Neuronal stem cell (in vitro differentiated cells): ENCODE measurements at places on chromosomes 1 and 21.

GRCh38 chr21:29195981-29196669 is 65.7 kb downstream of the MAP3K7CL start:
- H3K27ac ChIP-seq, result no peak overlapping the region
- H3K27me3 ChIP-seq, result no peaks in the 10 kb centered on the region
- H3K4me3 ChIP-seq, result no peak overlapping the region
- H3K4me1 ChIP-seq, result no peaks in the 10 kb centered on the region

DNA sequence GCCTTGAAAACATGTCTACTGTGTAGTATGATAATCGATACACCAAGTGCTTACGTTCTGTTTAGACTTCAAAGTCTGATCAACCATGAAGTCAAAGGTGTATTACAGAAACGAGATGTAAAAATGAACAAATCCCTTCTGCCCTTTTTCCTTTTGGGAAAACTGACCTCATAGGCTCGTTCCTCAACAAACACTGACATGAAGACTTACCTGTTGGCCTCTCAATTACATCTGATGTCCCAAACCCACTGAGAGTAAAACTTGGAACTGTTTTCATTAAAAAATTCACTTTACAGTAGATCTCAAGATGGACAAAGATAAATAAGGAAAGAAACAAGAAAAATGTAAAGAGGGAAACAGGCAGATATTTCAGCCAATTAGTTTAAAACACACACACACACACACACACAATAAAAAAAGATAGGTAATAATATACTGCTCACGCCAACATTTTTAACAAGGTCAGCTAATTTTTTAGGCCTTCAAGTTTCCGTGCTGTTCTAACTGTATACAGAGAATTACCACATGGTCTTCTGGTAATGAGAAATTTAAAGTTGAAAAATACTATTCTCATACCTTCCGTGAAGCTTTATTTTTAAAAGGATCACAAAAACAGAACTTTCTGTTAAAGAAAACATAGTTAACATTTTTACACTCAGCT is 2.1 kb downstream of the HMGN1 start:
- H3K27me3 ChIP-seq, result no peaks in the 10 kb centered on the region
- DNase-seq, result no peak

GRCh38 chr1:218425647-218426342 is 80.7 kb downstream of the TGFB2 start:
- H3K4me1 ChIP-seq, result peaks cover 2% of the 10 kb centered on the region
- DNase-seq, result no peak
- H3K36me3 ChIP-seq, result no peaks in the 10 kb centered on the region
- H3K4me3 ChIP-seq, result no peak overlapping the region
- H3K27me3 ChIP-seq, result no peaks in the 10 kb centered on the region
- no peak overlapping the region for H3K27ac ChIP-seq

- no peaks in the 10 kb centered on the region for H3K27me3 ChIP-seq
- H3K36me3 ChIP-seq, result no peaks in the 10 kb centered on the region
- DNase-seq, result no peak
- H3K4me3 ChIP-seq, result no peak overlapping the region
- H3K4me1 ChIP-seq, result peaks cover 12% of the 10 kb centered on the region
These were observed 218.7 kb upstream of the FGGY start for GRCh38 chr1:59078070-59078800.

- no peak overlapping the region for H3K4me3 ChIP-seq
- H3K27me3 ChIP-seq, result no peaks in the 10 kb centered on the region
- H3K36me3 ChIP-seq, result no peaks in the 10 kb centered on the region
- DNase-seq, result no peak
- H3K4me1 ChIP-seq, result peaks cover 2% of the 10 kb centered on the region
- H3K27ac ChIP-seq, result no peak overlapping the region
These were observed 117.9 kb downstream of the PLPP3 start for GRCh38 chr1:56461158-56462127.

DNA sequence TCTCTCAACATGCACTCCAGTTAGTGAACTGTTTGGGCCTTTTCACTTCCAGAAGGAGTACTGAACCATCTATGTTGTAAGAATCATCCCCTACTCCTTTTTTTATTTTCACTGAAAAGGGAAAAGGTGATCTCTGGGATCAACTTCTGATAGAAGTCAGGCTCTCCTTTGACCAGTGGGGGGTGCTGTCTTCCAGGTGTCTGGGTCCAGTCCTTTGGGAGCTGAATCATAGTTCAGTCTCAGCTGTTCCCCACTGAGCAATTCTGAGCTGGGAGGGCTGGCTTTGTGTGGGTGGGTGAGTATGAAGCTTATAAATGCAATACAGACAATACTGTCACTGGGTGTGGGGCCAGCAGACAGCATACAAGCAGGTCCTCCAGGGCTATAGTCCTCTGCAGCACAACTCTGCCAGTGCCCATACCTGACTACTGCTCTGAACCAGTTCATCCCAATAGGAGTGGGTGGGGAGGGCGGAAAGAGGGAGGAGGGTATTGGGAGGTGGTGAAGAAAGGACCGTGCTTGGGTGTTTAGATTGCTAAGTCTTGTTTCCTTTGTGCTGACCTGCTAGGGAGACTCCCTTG is 12.5 kb upstream of the SARS1 start:
- no peak overlapping the region for H3K27ac ChIP-seq
- H3K4me3 ChIP-seq, result no peak overlapping the region
- no peaks in the 10 kb centered on the region for H3K27me3 ChIP-seq
- DNase-seq, result peak; percentile 46

GRCh38 chr21:41802684-41803083 is 35.8 kb upstream of the RIPK4 start:
- no peaks in the 10 kb centered on the region for H3K4me1 ChIP-seq
- H3K27ac ChIP-seq, result no peak overlapping the region
- no peaks in the 10 kb centered on the region for H3K27me3 ChIP-seq
- no peak for DNase-seq

GRCh38 chr1:110921953-110922352 is 41.8 kb downstream of the LRIF1 start:
- no peak overlapping the region for H3K27ac ChIP-seq
- H3K27me3 ChIP-seq, result no peaks in the 10 kb centered on the region
- H3K4me1 ChIP-seq, result no peaks in the 10 kb centered on the region
- H3K4me3 ChIP-seq, result no peak overlapping the region

DNA sequence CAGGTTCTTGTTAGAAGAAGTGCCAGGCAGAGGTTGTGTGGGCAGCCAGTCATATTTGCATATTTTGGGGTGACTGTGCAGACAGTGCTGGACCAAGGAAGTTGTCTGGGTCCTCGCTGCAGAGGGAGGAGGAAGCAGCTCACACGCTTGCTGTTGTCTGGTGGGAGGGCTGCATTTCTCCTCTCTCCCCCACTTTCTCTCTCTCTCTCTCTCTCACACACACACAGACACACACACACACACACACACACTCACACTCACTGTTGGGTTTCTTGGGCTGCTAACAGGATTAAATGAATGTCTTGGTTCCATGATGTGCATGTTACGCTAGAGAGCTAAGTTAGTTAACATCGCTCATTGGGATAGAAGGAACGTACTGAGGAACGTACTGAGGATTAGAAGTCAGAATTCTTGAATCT is 72.9 kb downstream of the AGPAT3 start:
- no peak overlapping the region for H3K4me3 ChIP-seq
- H3K27ac ChIP-seq, result no peak overlapping the region
- H3K36me3 ChIP-seq, result peaks cover 3% of the 10 kb centered on the region
- H3K4me1 ChIP-seq, result peaks cover 4% of the 10 kb centered on the region
- DNase-seq, result no peak
- H3K27me3 ChIP-seq, result no peaks in the 10 kb centered on the region

GRCh38 chr1:16127676-16128337 is 28.1 kb downstream of the EPHA2 start:
- no peaks in the 10 kb centered on the region for H3K27me3 ChIP-seq
- no peak overlapping the region for H3K4me3 ChIP-seq
- no peak overlapping the region for H3K27ac ChIP-seq
- H3K36me3 ChIP-seq, result peaks cover 95% of the 10 kb centered on the region
- H3K4me1 ChIP-seq, result peaks cover 5% of the 10 kb centered on the region

DNA sequence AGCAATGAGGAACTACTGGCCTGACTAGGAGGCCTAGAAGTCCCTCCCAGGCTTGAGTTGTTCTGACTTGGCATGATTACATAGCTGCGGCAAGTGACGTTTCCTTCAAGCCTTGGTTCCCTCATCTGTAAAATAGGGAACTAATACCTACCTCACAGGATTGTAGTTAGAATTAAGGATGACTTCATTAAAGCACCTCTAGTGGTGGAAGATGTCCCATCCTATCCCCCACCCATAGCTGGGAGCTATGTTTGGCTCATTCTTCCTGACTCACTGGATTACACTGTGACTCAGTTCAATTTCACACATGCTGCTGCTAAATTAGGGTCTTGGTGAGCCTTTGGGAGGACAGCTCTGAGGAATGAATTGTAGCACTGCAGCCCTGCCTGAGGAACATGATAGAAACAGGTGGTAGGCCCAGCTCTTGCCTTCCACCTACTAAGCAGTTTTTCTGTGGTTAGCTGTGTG is 6.0 kb upstream of the SHISA4 start:
- no peak for DNase-seq
- H3K27me3 ChIP-seq, result peaks cover 24% of the 10 kb centered on the region
- no peaks in the 10 kb centered on the region for H3K36me3 ChIP-seq
- H3K27ac ChIP-seq, result no peak overlapping the region

DNA sequence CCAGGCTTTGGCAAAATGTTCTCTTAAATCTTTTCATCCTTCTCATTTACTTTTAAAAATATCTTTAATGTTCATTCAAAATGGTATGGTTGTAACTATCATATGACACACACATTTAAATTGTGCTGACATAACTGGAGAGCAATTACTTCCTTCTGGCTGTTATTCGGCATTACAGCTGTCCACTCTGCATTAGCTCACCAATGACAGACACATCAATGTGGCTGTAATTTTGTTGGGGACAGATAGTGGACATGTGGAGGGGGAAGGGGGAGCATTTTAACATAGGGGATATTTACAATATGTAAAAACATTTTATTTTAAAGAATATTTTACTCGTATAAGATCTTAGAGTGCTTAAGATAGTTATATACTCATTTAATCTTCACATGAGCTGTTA is 319.8 kb downstream of the HMCN1 start:
- no peaks in the 10 kb centered on the region for H3K36me3 ChIP-seq
- no peaks in the 10 kb centered on the region for H3K27me3 ChIP-seq
- H3K27ac ChIP-seq, result no peak overlapping the region
- no peak for DNase-seq

DNA sequence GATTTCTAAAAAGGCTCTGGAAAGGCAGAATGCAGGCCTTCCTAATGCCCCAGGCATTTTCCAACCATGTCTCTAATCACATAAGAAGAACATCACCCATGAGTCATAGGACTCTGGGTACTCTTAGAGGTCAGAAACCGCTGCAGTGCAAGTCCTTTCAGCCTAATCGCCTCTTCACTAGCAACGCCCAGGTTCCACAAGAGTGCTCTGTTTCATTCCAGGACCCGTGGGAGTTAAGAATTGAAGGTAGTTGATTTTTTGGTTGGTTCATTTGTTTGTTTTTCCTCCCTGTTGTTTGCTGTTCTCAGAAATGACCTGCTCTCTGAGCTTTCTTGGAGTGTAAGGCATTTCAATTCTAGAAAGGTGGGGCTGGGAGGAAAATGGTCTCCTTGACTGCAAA is 123.2 kb downstream of the NR5A2 start:
- no peak overlapping the region for H3K27ac ChIP-seq
- H3K27me3 ChIP-seq, result no peaks in the 10 kb centered on the region
- no peaks in the 10 kb centered on the region for H3K4me1 ChIP-seq

GRCh38 chr1:2560299-2561073 is 4.3 kb downstream of the TNFRSF14 start:
- no peak overlapping the region for H3K27ac ChIP-seq
- H3K4me3 ChIP-seq, result no peak overlapping the region
- H3K4me1 ChIP-seq, result peaks cover 7% of the 10 kb centered on the region
- peaks cover 41% of the 10 kb centered on the region for H3K27me3 ChIP-seq

DNA sequence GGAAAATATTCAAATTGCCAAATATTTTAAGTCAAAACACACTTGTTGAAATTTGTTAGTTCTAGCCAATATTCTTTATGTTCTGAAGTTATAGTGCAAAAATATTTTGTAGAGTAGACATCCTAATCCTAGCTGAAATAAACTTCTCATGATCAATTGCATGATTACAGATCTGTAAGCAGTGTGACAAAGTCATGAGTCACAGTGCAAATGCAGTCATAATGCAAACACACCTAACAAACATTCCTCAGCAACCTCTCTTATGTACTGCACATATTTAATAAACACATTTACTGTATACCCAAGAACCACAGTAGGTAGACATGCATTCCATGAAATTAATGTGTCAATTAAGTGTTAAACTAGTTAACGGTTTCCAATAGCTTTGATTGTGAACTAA is 1857.4 kb downstream of the NCAM2 start:
- DNase-seq, result no peak
- H3K27me3 ChIP-seq, result no peaks in the 10 kb centered on the region
- no peak overlapping the region for H3K27ac ChIP-seq
- H3K36me3 ChIP-seq, result no peaks in the 10 kb centered on the region

DNA sequence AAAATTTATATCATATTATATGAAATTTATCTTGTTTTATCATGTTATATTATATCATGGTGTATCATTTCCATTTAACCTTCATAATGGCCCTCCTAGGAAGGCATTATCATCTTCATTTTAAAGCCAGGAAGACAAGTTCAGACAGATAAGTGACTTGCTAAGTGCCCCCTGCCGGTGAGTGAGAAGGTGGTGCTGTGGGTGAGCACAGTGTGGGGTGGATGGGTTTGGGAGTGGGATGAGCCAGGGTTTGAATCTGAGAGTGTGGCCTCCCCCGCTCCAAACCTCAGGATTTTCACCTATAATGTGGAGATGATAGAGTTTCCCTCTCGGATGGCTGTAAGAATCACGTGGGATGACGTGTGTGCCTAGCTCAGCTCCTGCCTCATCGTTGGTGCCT is 108.7 kb upstream of the IGSF21 start:
- H3K27me3 ChIP-seq, result no peaks in the 10 kb centered on the region
- H3K4me3 ChIP-seq, result peak overlapping the region; percentile 59
- H3K27ac ChIP-seq, result no peak overlapping the region
- no peaks in the 10 kb centered on the region for H3K36me3 ChIP-seq
- H3K4me1 ChIP-seq, result peaks cover 6% of the 10 kb centered on the region

GRCh38 chr1:159181328-159182024 is 10.1 kb downstream of the CADM3 start:
- H3K4me3 ChIP-seq, result no peak overlapping the region
- no peak overlapping the region for H3K27ac ChIP-seq
- H3K4me1 ChIP-seq, result no peaks in the 10 kb centered on the region
